Naive thymus-derived CD8-positive, alpha-beta T cell (primary cell): ENCODE measurements at places on chromosomes 2 and 18.
A peak's percentile ranks its signal among the peaks of the same experiment; 100 is the strongest.

DNA sequence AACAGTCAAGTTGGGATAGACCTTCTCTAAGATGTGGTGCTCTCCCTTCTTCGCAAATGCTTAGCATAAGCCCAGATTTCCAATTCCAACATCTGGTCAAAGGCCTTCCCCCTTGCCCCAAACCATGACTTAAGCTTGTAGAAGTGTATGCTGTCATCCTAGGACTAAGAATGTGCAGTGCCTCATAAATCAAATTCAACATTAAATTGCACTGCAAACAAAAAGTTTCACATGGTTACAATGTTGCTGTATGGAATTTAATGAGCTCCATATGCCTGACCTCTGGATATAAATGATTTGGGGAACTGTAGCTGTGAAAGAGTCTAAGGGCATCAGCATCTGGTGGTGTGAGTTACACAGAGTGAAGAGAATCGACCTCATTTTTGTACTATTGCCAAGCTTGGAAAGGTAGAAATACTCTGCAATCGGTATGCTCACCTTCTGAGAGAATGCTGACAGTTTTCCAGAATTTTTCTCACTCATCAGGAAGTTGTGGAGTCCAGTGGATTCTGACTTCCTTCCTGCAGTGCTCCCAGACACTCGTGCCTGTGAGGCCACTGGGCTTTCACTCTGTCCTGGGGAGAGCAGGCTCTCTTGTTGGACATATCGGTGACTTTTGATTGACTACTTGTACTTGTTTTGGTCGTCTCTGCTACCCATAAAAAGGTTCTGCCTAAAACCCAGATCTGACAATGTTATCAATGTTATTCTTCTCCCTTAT is 40.6 kb downstream of the FASTKD2 start:
- no peak overlapping the region for H3K27ac ChIP-seq
- H3K4me1 ChIP-seq, result peaks cover under 1% of the 10 kb centered on the region
- no peaks in the 10 kb centered on the region for H3K36me3 ChIP-seq

GRCh38 chr18:69408522-69408921 is 7.8 kb downstream of the DOK6 start:
- H3K36me3 ChIP-seq, result no peaks in the 10 kb centered on the region
- no peaks in the 10 kb centered on the region for H3K4me1 ChIP-seq
- peaks cover 17% of the 10 kb centered on the region for H3K27me3 ChIP-seq
- H3K4me3 ChIP-seq, result no peak overlapping the region
- DNase-seq, result no peak

- no peaks in the 10 kb centered on the region for H3K36me3 ChIP-seq
- DNase-seq, result no peak
- no peak overlapping the region for H3K4me3 ChIP-seq
- no peaks in the 10 kb centered on the region for H3K4me1 ChIP-seq
These were observed 97.8 kb downstream of the MYT1L start for GRCh38 chr2:2233171-2233826.

GRCh38 chr18:62101321-62101721 is 85.5 kb downstream of the PIGN start:
- H3K27ac ChIP-seq, result no peak overlapping the region
- no peaks in the 10 kb centered on the region for H3K27me3 ChIP-seq
- H3K36me3 ChIP-seq, result peaks cover 61% of the 10 kb centered on the region

GRCh38 chr2:112276954-112277353 is 1.6 kb downstream of the ZC3H6 start:
- no peaks in the 10 kb centered on the region for H3K27me3 ChIP-seq
- peaks cover 43% of the 10 kb centered on the region for H3K4me1 ChIP-seq
- DNase-seq, result no peak
- H3K4me3 ChIP-seq, result peak overlapping the region; percentile 85

GRCh38 chr18:57209713-57210106 is 62.8 kb downstream of the BOD1L2 start:
- no peak for DNase-seq
- no peak overlapping the region for H3K27ac ChIP-seq
- peaks cover 45% of the 10 kb centered on the region for H3K27me3 ChIP-seq
- H3K4me3 ChIP-seq, result peak overlapping the region; percentile 52
- no peaks in the 10 kb centered on the region for H3K36me3 ChIP-seq

GRCh38 chr18:45290364-45290763 is 324.9 kb upstream of the SLC14A2 start:
- no peak overlapping the region for H3K27ac ChIP-seq
- H3K4me3 ChIP-seq, result no peak overlapping the region
